Cardiac fibroblast (primary cell): ENCODE measurements at places on chromosomes 5 and 9.

DNA sequence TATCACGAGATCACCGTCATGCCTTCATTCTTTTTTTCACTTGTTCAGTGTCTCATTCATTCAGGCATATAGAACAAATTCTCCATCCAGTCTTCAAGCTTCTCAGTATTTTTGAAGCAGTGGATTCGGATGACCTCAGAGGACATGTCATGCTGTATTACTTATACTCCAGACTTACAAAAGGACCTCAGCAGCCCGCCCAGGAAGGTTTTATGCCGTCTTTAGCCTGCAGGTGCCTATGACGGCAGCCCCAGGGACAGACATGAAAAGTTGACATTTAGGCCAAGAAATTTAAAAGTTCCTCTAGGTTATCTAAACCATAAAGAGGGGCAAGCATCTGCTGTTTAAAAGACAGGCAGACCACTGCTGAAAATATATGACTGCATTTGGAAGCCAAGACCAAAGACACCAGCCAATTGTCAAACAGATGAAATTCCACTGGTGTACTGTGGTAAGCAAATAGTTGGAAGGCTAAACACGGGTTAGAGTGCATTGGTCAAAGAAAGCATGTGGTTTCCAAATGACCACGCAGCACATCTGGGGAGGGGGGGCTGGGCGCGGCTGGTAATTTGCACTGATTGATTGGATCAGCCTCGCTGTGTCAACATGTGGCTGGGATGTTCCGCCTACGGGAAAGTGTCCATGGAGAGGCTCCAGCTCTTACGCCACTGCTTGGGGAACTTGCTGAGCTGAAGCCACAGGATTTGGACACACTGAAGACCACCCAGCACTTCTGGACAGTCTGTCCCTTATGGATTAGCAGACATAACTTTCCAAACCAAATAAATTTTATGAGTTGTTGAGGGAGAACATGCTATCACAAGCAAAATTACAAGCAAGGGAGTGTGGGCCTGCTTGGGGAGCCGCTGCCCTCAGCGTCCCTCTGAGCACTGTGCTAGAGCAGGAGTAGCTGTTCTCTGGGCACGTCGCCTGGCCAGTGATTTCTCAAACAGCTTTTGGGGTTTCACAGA is 173.6 kb downstream of the FANCC start:
- no peak for DNase-seq

- DNase-seq: no peak
Observed at GRCh38 chr5:88518131-88519016, 249.7 kb upstream of the TMEM161B start.

GRCh38 chr9:111659691-111660090 is 1.7 kb upstream of the GNG10 start:
- DNase-seq: peak; percentile 12

DNA sequence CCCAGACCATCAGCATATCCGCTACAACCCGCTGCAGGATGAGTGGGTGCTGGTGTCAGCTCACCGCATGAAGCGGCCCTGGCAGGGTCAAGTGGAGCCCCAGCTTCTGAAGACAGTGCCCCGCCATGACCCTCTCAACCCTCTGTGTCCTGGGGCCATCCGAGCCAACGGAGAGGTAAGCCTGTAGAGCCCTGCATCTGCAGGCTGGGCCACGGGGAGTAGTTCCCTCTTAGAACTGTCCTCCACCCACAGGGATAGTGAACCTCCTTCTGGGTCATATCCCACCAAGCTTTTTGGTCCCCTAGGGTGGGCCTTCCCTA is 569 bp downstream of the GALT start:
- DNase-seq: no peak

GRCh38 chr9:33917036-33917435 is 100.1 kb downstream of the UBE2R2 start:
- no peak for DNase-seq

- no peak for DNase-seq
Observed at GRCh38 chr5:55313870-55314617, 6.3 kb downstream of the MTREX start.

DNA sequence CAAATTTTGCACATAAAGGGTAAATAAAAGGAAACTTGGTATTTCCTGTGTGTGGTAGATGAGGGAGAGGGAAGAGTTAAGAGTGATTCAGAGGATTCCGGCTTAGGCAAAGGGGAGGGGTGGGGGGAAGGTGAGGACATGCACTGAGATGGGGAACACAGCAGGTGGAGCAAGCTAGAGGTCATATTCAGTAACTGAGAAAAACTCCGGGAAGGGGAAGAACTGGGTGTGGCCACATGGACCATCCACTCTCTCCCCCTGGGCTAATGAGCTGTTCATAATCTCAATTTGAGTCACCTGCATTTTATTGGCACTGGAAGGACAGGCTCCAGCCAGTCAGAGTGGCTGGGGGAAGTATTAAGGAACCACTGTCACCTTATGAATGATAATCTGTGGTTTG is 45.1 kb upstream of the UGCG start:
- peak; percentile 22 for DNase-seq

DNA sequence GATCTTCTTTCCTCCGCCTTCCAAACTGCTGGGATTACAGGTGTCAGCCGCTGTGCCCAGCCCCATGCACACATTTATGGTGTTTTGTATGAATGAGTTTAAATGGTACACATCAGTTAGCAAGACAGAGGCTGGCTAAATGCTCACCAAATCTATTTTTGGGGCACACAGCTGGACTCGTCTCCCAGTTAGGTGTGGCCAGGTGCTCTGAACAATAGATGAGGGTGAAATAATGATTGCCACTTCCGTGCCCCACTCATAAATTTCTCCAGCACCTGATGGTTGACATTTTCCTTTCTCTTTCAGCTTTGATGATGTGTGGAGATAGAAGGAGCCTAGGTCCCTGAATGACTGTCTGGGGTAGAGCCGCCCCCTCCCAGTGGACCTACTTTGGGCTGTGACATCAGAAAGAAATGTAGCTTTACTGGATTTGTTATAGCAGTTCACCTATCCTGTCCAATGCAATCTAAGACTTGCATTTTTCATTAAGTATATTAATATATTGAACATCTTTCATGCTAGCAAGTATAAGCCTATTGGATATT is 8.6 kb upstream of the RAPGEF1 start:
- no peak for DNase-seq

DNA sequence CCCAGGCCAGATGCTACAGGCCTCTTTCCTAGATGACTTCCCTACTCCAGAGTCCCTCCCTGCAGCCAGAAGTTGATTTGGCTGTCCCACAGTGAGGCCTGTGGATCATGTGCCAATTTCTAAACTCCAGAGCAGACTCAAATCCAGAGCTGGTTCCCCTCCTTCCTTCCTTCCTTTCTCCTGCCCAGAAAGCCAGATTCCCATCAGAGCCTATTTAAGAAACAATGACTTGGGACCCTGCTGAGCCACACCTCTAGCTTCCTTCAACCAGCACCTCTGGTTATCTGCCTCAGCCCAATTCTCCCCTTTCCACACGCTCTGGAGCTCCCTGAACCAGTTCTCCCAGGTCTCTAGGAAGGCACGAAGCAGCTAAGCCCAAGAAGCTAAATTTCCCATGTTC is 7.2 kb downstream of the FAM219A start:
- no peak for DNase-seq

GRCh38 chr5:58620336-58620735 is 37.5 kb downstream of the RAB3C start:
- no peak for DNase-seq

- peak; percentile 17 for DNase-seq
Observed at GRCh38 chr9:34375901-34376595, 650 bp downstream of the MYORG start.

GRCh38 chr9:35718721-35719511 is 13.1 kb downstream of the TLN1 start:
- DNase-seq: no peak

- peak; percentile 78 for DNase-seq
Observed at GRCh38 chr5:140351609-140352334, 5.4 kb upstream of the HBEGF start.

DNA sequence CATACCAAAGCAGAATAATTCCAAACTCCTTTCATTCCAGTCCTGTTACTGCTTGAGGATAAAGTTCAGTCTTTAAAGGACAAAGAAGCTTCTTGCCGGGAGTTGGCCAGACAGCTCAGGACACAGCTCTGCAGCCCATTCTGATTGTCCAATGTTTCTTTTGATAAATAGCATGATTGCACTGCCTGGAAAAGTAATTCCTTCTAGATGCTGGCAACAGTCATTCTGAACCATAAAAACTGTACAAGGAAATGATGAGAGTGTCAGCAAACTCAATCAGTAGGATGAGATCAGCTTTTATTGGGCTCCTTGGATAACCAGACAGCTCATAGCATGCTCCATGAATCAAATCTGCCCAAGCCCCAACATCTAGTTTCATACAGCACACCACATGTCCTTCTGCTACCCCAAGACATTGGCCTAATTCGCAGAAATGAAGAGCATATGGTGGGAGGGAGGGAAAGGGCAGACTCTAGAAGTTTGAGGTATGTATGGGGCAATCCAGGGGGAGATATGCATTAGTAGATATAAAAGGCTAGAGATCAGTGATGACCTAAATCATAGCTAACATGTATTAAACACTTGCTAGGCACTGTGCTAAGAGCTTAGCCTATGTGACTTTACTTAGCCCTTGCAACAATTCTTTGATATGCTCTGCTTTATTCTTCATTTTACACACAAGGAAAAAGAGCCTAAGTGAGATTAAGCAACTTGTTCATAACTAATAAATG is 219.9 kb upstream of the NREP start:
- no peak for DNase-seq

- peak; percentile 4 for DNase-seq
Observed at GRCh38 chr5:27911216-27911615, 872.8 kb upstream of the CDH9 start.

GRCh38 chr9:14366076-14366475 is 52.1 kb upstream of the NFIB start:
- peak; percentile 96 for DNase-seq

- no peak for DNase-seq
Observed at GRCh38 chr9:68981789-68982188, 32.1 kb downstream of the PRKACG start.

DNA sequence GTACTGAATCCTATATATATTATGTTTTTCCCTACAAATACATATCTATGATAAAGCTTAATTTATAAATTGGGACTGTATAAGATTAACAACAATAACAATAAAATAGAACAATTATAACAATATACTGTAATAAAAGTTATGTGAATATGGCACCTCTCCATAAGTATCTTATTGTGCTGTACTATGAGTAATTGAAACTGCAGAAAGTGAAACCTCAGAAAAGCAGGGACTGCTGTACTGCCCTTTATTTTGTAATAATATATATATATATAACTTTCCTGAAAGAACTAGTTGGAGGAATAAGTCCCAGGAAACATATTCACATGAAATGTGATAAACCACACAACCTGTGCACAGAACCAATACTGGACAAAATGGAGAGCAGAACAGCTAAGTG is 77.3 kb downstream of the PAM start:
- peak; percentile 19 for DNase-seq

GRCh38 chr5:2260211-2261003 is 377.7 kb upstream of the IRX4 start:
- DNase-seq: no peak

DNA sequence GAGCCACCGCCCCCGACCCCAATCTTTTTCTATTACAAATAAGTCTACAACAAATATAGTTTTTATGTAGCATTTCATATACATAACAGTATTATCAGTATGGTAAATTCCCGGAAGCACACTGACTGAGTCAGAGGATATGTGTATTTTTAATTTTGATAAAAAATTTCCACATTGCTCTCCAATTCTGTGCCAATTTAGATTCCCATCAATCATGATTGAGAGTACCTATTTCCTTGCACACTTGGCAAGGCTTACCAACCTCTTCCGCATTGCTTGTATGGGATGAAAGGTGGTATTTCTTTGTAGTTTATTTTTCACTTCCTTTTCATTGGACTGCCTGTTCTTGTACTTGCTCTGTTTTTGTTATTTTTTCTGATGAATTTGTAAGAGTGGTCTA is 204.6 kb downstream of the RFX3 start:
- DNase-seq: no peak
